ENCODE measurements at places on chromosomes 3 and 15.

- no peak for DNase-seq
Measured at GRCh38 chr3:185215873-185216606, 37.8 kb downstream of the EHHADH start.

GRCh38 chr15:69225355-69226022 is 65.1 kb downstream of the GLCE start:
- no peak for DNase-seq

DNA sequence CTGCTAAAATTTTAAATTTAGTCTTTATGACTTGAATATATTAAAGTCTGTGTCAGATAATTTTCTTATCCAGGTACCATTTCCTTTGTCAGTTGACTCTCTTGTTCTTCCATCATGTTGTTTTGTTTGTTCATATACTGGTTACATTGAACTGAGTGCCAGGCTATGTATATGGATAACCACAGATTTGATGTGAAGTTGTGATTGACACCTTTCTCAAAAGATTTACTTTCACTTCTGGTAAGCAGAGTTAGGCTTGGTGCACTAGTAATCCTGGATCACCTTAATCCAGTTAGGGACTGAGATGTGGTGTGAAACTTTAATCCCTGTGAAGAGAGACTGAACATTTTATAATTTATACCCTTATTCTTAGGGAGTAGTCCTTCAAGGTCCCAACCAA is 99.4 kb downstream of the ADAM10 start:
- no peak for DNase-seq

- no peak for DNase-seq
Measured at GRCh38 chr3:45575386-45575923, 19.1 kb upstream of the LIMD1 start.

- no peak for DNase-seq
Measured at GRCh38 chr3:195094191-195094921, 176.6 kb downstream of the XXYLT1 start.

GRCh38 chr3:140715035-140715434 is 37.2 kb downstream of the TRIM42 start:
- no peak for DNase-seq

- DNase-seq = no peak
Measured at GRCh38 chr3:115388811-115389210, 234.5 kb upstream of the GAP43 start.

DNA sequence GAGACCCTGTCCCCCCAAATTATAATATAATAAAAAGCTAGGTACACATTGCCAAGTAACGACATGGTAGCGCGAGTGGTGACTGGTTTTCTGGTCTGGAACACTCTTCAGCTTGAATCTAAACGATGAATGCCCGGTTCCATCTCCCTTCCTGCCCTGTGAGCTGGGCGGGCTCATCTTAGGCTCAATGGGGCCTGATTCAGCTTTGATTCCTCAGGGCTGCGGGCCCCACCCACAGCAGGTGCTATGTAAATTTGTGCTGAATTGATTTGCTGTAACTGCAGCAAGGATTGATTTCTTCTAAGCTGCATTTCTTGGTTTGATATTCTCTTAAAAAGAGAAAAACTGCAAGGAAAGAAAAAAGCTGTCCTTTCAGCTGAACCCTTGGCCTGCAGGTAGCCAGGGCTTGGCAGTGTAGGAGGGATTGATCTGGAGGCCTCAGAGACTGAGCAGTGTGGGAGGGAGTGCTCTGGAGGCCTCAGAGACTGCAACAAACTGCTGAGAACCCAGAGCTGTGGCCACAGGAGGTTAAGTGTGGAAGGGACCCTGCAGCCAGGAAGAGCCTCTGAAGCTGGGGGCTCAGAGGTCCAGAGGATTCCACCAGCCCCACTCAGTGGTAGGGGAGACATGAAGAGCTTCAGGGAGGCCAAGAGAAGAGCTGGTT is 231.6 kb downstream of the XXYLT1 start:
- DNase-seq = no peak

- no peak for DNase-seq
Measured at GRCh38 chr15:71649894-71650293, 160.5 kb upstream of the NR2E3 start.

- no peak for DNase-seq
Measured at GRCh38 chr15:80531796-80532195, 127.6 kb downstream of the ARNT2 start.

GRCh38 chr15:94387442-94387841 is 156.1 kb downstream of the MCTP2 start:
- no peak for DNase-seq

- DNase-seq = no peak
Measured at GRCh38 chr3:45180051-45180450, 33.9 kb upstream of the CDCP1 start.

GRCh38 chr3:61111825-61112224 is 139.4 kb downstream of the FHIT start:
- no peak for DNase-seq

- DNase-seq = peak; percentile 49
Measured at GRCh38 chr15:66774001-66774814, 72.2 kb downstream of the SMAD6 start.

DNA sequence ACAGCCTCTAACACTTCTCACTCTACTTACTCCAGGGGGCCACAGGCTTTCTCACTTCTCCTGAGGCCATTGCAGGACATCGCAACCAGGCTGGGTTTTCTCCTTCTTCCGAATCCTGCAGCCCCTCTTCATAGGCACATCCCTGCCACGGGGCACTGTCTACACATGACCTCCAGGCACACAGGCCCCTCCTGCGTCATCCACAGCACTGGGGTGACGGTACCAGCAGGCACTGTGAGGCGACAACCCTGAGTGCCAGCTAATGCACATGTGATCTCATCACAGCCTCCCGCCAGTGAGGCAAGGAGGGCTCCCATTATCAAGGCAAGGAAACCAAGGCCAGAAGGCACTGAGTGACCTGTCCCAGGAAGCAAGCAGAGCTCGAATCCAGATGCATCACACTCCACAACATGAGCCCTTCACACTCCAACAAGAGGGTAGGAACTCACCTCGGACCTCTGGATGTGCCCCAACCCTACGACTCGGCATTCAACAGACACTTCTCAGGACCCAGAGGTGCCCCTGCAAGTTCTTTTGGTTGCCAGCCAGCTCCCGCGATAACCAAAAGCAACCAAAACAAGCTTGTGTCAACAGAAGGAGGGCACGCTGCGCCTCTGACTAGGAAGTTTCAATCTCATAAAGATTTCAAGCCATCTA is 16.7 kb downstream of the FAM174B start:
- DNase-seq = no peak

DNA sequence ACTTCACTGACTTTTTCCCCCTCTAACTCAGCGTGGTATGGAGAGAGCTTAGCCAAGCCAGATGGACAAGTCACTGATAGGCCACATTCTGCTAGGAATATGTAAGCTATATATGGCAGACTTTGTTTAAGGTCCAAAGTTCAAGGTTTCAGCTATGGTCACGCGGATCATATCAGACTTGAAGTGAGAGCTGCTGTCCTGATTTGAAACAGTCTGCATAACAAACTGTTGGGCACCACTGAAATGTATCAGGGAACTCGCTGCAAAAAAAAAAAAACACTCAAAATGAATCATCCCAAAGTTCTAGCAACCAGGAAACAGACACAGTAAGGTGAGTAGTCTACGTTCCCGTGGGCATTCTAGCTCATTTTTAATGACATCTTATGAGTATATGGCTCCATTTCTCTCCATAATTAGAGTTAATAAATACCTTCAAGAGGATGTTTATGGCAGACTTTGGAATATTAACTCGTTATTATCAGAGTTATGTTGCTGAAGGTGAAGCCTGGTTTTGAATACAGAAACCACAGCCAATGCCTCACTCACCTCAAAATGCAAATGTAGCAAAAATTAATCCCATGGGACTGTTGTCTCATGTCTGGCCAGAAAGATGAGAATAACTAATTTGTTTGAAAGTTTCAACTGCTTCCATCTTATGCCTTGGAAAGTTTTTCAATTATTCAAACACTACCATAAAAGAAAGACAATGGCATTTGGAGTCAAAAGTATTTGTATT is 12.3 kb downstream of the DPH3 start:
- no peak for DNase-seq

- no peak for DNase-seq
Measured at GRCh38 chr15:82830427-82831173, 21.2 kb downstream of the WHAMM start.

- peak; percentile 5 for DNase-seq
Measured at GRCh38 chr3:156675830-156676767, 1.7 kb downstream of the TIPARP start.

- no peak for DNase-seq
Measured at GRCh38 chr15:25866251-25866650, 3.1 kb upstream of the ATP10A start.

GRCh38 chr3:16055606-16056211 is 118.8 kb upstream of the GALNT15 start:
- no peak for DNase-seq

- DNase-seq = no peak
Measured at GRCh38 chr3:51075221-51075775, 309.8 kb upstream of the MANF start.

DNA sequence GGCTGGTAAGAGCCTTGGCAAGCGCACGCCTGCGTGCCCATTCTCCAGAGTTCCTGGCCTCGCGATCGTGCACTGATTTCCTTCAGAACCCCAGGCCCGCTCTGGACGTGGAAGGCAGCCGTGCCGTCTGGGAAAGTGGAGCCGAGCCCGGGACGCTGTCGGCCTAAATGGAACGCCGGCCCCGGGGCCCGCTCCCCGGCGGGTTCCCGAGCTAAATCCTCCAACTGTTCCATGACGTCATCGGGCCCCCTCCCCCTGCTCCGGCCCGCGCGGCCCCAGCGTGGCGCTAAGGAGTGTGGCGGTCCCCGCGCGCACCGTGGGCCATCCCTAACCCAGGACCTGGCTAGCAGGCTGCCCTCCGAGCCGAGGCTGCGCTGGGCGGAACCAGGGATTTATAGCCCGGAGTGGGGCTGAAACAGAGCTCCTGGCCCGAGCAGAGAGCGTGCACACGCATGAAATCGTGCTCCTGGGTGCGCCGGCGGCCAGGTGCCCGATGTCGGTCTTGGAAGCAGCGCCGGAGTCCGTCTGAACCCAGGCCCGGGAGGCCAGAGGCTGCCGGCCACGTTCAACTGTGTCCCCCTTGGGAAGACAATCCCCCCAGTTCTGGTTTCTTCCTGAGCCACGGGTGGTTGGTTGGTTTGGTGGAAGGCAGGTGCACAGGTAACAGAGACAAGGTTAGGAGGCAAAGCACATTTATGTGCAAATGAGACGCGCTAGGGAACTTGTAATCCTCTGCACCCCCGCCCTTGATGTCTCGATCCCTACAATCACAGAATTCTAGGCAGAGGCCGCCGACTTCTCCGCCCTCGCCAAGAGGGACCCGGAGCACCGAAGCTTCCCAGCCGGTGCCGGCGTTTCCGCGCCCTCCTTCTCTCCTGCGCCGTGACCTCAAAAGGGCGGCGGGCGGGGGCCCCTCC is 84.9 kb upstream of the ETV5 start:
- DNase-seq = no peak

DNA sequence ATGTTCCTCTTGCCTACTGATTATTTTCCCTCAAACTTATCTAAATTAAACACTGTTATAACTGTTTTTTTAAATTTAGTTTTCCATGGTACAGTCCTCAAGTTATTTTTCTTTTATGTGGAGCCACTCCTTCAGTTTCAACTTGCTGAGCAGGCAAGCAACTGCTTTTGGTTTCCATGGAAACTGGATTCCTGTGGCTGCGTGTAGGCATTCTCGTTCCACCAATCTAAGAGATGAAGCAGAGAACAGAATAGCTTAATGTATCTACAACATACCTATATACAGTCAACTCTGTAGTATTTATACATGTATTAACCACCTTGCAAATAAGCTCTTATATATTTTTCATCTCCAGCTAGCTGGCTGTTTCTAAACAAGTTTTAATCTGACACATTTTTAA is 25.8 kb upstream of the ANXA2 start:
- no peak for DNase-seq

- no peak for DNase-seq
Measured at GRCh38 chr3:136236109-136236508, 14.0 kb upstream of the PCCB start.

- no peak for DNase-seq
Measured at GRCh38 chr3:31815631-31816440, 165.2 kb downstream of the OSBPL10 start.

GRCh38 chr15:66633041-66633937 is 67.5 kb upstream of the LCTL start:
- DNase-seq = no peak

DNA sequence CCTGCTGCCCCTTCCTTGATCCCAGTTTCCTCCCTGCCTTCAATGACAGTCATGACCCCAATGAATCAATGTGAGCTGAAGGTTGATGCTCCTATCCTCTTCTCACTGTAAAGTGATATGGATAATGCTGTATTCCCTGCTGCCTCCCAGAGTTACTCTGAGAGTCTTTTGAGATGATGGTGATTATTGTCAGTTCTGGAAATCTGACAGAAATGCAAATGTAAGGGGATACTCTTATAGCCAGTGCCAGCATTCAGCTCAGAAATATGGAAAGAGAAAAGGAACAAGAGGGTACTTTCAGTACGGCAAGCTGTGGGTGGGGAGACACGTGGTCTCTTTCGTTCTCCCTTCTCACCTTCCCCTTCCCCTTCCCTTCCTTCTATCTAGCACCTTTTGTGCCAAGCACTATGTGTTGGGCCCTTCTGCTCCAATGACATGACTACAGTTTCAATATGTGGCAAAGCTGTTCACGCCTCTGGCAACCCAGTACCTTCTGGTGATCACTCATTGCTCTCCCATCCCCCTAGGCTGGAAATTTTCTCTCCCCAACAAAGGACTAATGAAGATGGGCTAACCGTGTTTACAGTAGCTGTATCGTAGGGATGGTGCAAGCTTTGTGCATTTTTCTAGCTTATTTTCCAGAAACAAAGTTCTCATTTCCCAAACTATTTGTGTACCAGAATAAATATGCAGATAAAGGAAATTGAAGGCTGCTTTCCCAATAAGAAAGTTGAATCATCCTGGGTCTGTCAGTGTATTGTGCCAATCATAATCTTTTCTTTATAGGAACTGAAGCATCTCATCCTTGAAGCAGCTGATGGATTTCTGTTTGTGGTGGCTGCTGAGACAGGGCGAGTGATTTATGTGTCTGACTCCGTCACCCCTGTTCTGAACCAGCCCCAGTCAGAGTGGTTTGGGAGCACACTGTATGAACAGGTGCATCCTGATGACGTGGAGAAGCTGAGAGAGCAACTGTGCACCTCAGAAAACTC is 70.3 kb downstream of the ARNT2 start:
- no peak for DNase-seq

- no peak for DNase-seq
Measured at GRCh38 chr3:57206423-57206822, 6.6 kb upstream of the HESX1 start.

- DNase-seq = no peak
Measured at GRCh38 chr3:39150148-39150802, 3.1 kb downstream of the CSRNP1 start.

Data from activated T-cell treated with anti-CD3 and anti-CD28 coated beads for 1 hour (primary cell).